ENCODE measurements at places on chromosomes 2 and 18. TPM values are rescaled to one million over a fixed set of nuclear protein-coding genes. Genes with fewer than 3 reads are reported as not detected.

The HADHA gene
- polyA plus RNA-seq = 107 TPM

The CFAP221 gene
- polyA plus RNA-seq = 0.09 TPM

The TEX44 gene
- polyA plus RNA-seq = not detected

The POLE4 gene
- 57.0 TPM for polyA plus RNA-seq

The LRRC30 gene
- not detected for polyA plus RNA-seq

The IL36RN gene
- polyA plus RNA-seq = not detected

The MZT2B gene
- polyA plus RNA-seq = 251 TPM

The ATP6V1C2 gene
- 0.56 TPM for polyA plus RNA-seq

The LIPG gene
- 0.85 TPM for polyA plus RNA-seq

The IL1F10 gene
- not detected for polyA plus RNA-seq

The ZNF385B gene
- polyA plus RNA-seq = 0.47 TPM

The SLC66A2 gene
- polyA plus RNA-seq = 47.8 TPM

The SERPINB3 gene
- not detected for polyA plus RNA-seq

The AKAIN1 gene
- polyA plus RNA-seq = 0.41 TPM

The CD8B2 gene
- 1.8 TPM for polyA plus RNA-seq

The STPG4 gene
- polyA plus RNA-seq = 0.41 TPM

The CHRNA1 gene
- not detected for polyA plus RNA-seq

The CD302 gene
- 58.2 TPM for polyA plus RNA-seq

The DHRS9 gene
- polyA plus RNA-seq = 0.54 TPM

The CPS1 gene
- polyA plus RNA-seq = 0.98 TPM

The GPR155 gene
- polyA plus RNA-seq = 7.3 TPM

The FLACC1 gene
- polyA plus RNA-seq = 0.63 TPM

The SP5 gene
- 2.8 TPM for polyA plus RNA-seq

The DCDC2C gene
- 0.09 TPM for polyA plus RNA-seq

The NOSTRIN gene
- polyA plus RNA-seq = 10.6 TPM

The CCDC178 gene
- 1.5 TPM for polyA plus RNA-seq

The FKBP7 gene
- 28.1 TPM for polyA plus RNA-seq

The TEKT4 gene
- not detected for polyA plus RNA-seq

The HOXD3 gene
- 1.6 TPM for polyA plus RNA-seq

The KCNIP3 gene
- polyA plus RNA-seq = 16.8 TPM

The SERPINB5 gene
- 5.6 TPM for polyA plus RNA-seq

The GEN1 gene
- polyA plus RNA-seq = 1.2 TPM

The MAP4K3 gene
- polyA plus RNA-seq = 18.1 TPM

The SLC23A3 gene
- 0.79 TPM for polyA plus RNA-seq

The FOXD4L1 gene
- 0.03 TPM for polyA plus RNA-seq

The BARD1 gene
- polyA plus RNA-seq = 4.6 TPM

The IGFBP5 gene
- 516 TPM for polyA plus RNA-seq

The ABCG5 gene
- not detected for polyA plus RNA-seq

The CPLX4 gene
- not detected for polyA plus RNA-seq

The MROH2A gene
- polyA plus RNA-seq = 7.3 TPM

The TLX2 gene
- 0.51 TPM for polyA plus RNA-seq

The COL3A1 gene
- polyA plus RNA-seq = 1,351 TPM

All from urinary bladder (tissue), 4 donors.